ENCODE measurements at places on chromosomes 12 and 14.

DNA sequence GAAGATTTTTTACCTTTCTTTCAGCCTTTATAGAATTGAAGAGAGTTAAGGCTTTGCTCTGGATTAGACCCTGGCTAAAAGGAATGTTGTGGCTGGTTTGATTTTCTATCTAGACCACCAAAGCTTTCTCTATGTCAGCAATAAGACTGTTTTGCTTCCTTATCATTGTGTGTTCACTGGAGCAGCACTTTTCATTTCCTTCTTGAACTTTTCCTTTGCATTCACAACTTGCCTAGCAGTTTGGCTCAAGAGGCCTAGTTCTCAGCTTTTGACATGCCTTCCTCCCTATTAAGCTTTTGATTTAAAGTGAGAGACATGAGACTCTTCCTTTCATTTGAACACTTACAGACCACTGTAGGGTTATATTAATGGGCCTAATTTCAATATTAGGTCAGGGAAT is 64.1 kb upstream of the USP15 start:
- DNase-seq, result no peak

GRCh38 chr12:101040936-101041335 is 169.1 kb downstream of the SLC5A8 start:
- DNase-seq, result no peak

DNA sequence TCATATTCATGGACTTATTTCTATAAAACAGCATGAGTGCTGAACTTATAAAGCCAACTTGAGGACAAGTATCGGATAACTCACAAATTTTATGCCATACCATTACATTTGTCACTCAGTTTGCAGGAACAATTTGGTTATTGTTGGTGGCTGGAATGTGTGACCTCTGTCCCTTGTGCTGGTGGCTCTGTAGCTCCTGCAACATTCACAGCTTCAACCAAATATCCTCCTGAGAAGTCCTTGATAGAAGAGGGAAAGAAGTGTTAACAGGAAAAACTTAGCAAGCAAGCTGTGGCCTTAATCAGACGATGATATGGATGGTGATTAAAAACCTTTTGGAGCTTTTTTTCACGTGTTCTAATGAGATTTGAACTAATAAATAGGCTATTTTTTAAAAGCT is 61.0 kb upstream of the DNM1L start:
- DNase-seq, result no peak

GRCh38 chr12:29589286-29589820 is 91.9 kb upstream of the OVCH1 start:
- DNase-seq, result no peak

Data from D721Med (cell line).